Kidney tubule cell (primary cell): ENCODE measurements at places on chromosomes 7 and 10.

DNA sequence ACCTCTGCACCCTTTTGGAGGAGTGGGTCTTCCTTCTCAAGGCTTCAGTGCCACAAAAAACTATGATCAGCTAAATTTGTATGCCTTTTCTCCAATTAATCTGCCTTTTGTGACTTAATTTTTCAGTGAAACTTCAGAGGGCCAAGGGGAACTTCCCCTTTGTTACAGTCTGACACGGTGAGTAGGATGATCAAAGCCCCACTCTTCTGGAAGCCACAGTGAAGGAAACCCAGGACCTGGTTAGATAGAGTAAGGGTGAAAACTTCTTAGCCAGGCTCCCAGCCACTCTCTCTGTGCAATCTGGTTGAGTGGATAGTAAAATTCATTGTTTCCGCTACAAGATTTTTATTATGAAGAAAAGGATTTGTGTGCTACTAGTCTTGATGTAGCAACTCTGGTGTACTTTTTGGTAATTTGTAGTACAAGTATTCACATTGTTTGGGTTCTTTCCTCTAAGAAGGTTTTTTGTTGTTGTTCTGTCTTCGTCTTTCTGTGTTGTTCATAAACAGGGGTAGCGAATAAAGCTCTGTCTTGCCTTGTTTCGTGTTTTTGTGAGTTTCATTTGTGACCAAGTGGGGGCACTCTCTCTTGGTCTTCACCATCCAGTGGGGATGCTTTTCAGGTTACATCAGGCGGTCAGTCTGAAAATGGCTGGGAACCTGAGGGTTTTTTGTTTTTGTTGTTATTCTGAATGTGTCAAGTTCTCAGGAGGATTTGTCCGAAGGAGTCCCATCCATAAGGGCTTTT is 268.5 kb upstream of the NPSR1 start:
- no peak for DNase-seq

- no peak for DNase-seq
Measured at GRCh38 chr7:159179241-159179640, 34.6 kb upstream of the VIPR2 start.

GRCh38 chr7:105643851-105644250 is 62.6 kb upstream of the EFCAB10 start:
- DNase-seq, result no peak

- DNase-seq, result no peak
Measured at GRCh38 chr10:30553018-30553625, 76.4 kb downstream of the LYZL2 start.

DNA sequence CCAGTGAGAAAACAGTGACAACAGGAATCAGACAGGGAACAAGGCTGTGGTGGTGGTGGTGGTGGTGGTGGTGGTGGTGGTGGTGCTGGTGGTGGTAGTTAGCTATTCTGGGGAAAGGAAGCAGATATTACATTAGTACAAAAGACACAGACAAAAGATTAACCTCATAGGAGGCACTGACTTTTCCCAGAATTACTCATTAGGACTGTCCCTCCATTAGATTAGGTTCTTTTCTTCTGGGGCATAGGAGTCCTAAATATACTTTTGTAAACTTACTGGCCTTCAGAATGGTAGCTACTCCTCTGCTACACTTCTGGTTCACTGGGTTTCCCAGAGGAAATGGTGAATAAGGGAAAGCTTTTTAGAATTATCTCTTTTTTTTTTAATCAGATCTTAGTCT is 156.6 kb upstream of the SEMA3D start:
- DNase-seq, result no peak

GRCh38 chr7:28488061-28488791 is 75.9 kb downstream of the CREB5 start:
- peak; percentile 65 for DNase-seq

GRCh38 chr7:69932034-69932628 is 333.9 kb downstream of the AUTS2 start:
- peak; percentile 30 for DNase-seq

GRCh38 chr7:51190969-51191368 is 125.6 kb downstream of the COBL start:
- no peak for DNase-seq

DNA sequence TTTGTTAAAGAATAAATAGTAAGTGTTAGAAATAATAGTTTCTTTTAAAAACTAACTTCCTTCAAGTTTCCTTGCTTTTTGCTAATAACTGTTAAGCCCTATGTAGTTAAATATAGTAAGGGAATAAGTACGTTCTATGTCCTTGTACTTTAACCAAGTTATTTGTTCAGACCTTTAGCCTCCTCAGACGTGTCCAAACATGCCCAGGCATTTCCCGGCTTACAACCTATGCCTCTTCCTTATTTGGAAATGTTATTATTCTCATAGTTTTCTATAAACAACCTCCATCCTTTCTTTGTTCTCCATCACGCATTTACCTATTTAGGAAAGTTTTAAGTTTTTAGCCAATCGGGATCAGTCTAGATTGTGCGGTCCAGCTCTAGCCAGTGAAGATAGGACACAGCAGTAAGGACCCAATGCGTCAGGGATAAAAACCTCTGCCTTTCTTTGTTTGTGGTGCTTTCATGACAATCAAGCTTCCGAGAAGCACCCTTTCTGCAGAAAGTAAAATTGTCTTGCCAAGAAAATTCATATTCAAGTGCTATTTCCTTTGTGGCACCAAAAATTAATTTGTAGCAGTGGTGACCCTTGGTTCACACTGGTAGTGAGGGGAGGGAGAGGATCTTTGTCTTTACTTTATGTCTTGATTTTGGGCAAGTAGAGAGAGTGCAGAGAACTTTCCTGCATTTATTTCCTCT is 851.3 kb upstream of the POM121L12 start:
- DNase-seq, result no peak

DNA sequence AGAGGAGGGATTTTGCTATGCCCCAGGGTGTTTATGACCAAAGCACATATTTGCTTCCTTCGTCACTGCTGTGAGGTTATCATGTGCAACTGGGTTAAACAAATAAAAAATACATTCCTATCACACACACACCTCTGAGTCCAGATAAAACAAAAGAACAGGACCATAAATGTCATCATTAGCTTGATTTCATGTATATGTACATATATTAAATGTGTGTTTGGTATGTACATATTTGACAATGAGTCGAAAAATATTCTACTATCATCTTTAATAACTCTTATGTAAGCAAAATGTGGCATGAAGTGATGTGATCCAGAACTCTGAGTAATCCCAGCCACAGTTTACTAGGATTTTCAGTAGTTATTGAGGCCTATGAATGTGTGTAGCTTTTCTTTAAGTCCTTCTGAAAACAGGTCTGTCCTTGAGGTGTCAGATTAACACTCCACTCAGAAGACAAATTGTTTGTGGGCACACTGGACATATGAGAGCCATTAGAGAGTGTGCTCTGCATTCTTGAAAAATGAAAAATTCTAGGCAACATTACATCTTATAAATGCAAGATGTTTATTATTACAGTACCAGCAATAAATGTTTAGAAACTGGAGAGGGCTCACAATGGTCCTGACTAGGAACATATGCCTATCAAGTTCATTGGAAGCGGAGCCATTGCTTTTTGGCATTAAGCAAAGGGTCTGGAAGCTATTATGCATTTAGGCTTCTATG is 335.1 kb upstream of the SEMA3A start:
- DNase-seq, result peak; percentile 84

GRCh38 chr10:26799342-26799741 is 61.4 kb downstream of the ABI1 start:
- no peak for DNase-seq

- DNase-seq, result no peak
Measured at GRCh38 chr7:139259142-139259541, 28.1 kb downstream of the UBN2 start.

- no peak for DNase-seq
Measured at GRCh38 chr7:81501220-81501619, 268.6 kb downstream of the HGF start.

GRCh38 chr7:139682136-139683013 is 95.4 kb downstream of the HIPK2 start:
- DNase-seq, result peak; percentile 97

DNA sequence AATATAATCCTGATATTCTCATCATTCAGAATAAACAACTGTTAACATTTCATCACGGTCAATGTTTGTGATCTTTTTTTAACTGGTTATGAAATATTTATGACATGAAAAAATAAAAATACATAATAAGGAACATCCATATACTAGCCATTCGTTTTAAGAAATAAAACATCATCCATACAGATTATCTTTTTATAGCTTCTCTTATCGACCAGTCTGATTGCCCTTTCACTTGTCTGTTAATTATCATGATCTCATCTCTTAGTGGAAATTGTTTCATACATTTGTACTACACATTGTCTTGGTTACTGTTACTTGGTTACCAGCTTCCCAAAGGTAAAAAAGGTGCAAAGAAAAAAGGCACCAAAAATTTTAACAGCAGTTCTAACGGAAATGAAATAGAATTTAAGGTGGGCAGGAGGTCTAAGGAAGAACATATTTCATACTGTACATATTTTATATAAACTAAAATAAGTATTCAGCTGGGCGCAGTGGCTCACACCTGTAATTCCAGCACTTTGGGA is 8.4 kb downstream of the ARHGAP21 start:
- DNase-seq, result no peak

DNA sequence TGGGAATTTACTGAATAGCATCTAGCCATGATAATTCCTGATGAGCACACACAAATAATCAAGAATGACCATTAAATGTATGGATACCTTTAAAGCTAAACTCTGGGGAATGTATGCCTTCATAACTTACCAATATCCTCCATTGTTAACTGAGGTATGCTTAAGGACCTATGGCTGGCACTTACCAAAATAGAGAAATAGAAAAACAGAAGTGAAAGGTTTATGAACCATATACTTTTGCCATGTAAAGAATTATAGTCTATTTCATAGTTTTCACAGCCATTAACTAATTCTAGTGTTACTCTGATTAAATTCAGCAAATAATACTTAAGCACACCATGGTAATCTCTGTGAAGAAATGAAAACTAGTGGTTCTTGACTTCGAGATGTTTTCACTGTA is 1360.6 kb upstream of the LRRTM3 start:
- no peak for DNase-seq

DNA sequence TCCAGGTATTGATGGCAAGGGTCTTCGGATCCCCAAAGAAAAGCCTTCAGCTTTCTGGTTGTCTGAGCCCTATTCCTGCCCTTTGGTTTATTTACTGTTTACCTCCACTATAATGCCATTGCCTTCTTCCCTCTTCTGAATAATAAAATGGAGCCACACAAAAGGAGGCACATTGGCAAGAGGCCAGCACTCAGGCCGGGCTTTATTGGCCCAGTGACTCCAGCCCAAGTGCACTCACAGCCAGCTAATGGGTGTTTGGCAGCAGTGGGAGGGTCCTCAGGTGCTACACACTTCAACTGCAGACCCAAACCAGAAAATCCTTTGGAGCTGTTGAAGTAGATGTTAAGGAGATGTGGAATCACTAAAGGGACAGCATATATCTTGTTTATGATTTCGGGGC is 336.0 kb downstream of the PLXNA4 start:
- DNase-seq, result no peak

DNA sequence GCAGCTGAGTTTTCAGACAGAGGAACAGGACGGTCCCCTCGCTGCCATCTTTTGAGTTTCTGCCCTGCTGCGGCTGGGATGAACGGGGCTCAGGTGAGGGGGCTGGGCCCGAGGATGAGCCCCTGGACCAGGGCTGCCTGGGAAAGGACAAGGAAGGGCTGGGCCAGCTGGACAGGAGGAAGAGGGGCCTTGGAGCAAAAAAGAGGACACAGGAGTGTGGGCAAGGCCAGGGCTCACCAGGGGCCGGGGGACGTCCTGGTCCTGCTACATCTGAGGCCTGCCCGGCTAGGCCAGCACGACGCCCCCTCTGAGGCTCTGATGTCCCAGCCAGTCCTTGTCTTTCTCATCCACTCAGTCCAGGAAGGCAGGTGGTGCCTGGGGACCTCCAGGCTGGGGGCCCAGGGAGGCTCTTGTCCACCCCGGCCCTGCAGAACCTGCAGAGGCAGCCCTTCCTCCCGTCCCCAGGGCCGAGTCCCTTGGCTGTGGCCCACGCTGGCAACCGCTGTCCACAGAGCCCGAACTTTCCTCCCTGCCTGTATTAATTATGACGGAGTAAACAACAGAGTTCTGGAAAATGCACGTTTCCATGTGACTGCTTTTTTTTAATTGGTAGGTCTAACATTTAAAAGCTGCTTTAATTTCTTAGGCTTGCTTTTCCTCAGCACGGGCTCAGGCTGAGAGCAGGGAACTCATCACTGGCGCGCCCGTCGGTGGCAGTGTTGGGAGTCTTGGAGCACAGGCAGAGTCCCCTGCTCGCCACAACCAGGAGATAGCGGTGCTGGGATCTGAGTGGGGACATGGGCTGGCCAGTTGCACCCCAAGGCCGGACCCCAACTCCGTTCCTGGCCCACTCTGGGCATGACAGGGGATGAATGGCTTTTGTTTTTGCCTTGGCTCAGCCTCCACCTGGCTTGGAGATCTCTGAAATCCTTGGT is 187.7 kb downstream of the ELFN1 start:
- DNase-seq, result no peak

- DNase-seq, result no peak
Measured at GRCh38 chr7:151299530-151299929, 42.1 kb upstream of the NUB1 start.

- peak; percentile 61 for DNase-seq
Measured at GRCh38 chr7:15891151-15891881, 204.8 kb upstream of the MEOX2 start.

DNA sequence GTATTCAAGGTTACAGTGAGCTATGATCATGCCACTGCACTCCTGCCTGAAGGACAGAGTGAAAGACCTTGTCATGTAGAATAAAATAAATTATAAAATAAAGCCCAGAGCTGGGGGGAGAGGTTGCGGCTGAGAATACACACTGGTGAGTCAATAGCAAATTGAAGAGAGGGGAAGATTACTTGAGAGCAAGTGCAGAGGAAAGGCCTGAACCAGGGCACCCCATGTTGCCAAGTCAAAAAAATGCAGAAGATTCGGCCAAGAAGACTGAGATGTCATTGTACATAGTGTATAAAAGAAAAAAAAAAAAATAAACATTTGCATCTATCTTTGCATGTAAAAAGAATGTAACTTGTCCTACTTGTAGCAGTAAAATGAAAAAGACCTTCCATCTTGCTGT is 32.5 kb downstream of the RHEB start:
- DNase-seq, result no peak

DNA sequence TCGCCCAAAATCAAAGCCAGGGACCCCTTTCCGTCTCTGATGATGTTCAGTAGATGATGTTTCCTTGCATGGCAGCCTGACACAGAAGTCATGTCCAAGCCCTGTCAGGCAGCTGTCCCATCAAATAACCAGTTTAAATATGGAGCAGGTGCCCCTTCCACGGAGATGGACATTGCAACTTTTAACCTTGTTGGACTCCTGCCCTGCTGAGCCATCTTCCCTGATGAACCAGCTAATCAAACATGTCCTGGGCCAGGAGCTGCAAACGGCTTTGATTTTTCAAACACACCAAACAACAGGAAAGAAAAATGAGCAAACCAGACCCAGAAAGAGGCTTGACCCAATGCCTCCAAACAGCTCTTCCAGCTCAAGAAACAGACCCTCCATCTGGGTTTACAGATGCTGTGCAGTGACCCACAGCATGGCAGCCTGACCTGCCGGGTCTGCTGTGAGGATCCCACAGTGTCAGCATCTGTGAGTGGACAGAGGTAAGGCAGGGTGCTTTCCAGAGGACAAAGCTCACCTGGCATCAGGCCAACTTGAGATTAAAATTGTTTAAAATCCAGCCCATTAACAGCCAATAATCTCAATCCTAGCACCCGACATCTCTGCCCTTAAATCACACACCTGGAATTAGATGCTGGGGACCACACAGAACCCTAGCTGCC is 372.6 kb downstream of the GRID1 start:
- no peak for DNase-seq
